GM19239 (cell line): ENCODE measurements at places on chromosomes 1 and 21.

DNA sequence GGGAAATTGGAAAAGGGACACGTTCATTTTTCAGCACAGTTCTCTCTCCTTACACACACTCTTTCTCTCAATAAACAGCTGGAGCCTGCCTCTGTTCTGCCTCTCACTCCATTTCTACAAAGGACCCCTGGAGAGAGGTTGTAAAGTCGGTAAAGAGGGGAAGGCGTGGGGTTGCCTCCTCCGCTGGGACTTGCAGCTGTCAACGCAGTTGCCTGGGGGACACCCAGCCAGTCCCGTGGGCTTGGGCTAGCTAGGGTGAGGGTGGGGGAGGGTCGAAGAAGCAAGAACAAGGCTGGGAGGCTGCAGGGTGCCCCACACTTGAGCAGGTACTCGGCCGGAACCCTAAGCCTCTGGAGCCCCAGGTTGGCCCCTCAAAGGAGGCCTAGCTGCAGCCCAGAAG lies 27.6 kb downstream of the C1orf216 start:
- DNase-seq: no peak

- DNase-seq: no peak
These were observed 30.8 kb downstream of the RSPH1 start for GRCh38 chr21:42465008-42465802.

GRCh38 chr1:160437432-160438316 lies 37.3 kb downstream of the VANGL2 start:
- DNase-seq: no peak

- DNase-seq: no peak
These were observed 765.8 kb upstream of the TPTE start for GRCh38 chr21:9755611-9756010.

- no peak for DNase-seq
These were observed 10.2 kb downstream of the CREG1 start for GRCh38 chr1:167543199-167543990.

- no peak for DNase-seq
These were observed 59.8 kb downstream of the ITPKB start for GRCh38 chr1:226679262-226679661.

DNA sequence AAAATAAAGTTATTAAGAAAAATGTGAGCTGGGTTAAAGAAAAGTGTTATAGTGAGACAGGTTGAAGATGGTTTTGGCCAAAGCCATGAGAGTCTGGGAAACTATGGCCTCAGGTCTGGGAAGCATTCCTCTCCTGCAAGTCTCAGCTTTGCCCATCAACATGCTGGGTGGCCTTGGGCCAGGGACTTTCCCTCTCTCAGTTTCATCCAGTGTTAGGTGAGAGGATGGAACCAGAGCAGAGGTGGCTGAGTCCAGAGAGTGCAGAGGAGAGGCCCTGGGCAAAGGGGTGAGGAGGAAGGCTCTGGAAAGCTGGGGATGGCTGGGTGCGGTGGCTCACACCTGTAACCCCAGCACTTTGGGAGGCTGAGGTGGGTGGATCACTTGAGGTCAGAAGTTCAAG lies 10.5 kb downstream of the PADI2 start:
- no peak for DNase-seq

- no peak for DNase-seq
These were observed 23.0 kb upstream of the DMBX1 start for GRCh38 chr1:46466477-46467182.

GRCh38 chr1:225875044-225875815 lies 7.0 kb downstream of the TMEM63A start:
- no peak for DNase-seq

- DNase-seq: no peak
These were observed 127.7 kb downstream of the S1PR1 start for GRCh38 chr1:101364370-101365120.

DNA sequence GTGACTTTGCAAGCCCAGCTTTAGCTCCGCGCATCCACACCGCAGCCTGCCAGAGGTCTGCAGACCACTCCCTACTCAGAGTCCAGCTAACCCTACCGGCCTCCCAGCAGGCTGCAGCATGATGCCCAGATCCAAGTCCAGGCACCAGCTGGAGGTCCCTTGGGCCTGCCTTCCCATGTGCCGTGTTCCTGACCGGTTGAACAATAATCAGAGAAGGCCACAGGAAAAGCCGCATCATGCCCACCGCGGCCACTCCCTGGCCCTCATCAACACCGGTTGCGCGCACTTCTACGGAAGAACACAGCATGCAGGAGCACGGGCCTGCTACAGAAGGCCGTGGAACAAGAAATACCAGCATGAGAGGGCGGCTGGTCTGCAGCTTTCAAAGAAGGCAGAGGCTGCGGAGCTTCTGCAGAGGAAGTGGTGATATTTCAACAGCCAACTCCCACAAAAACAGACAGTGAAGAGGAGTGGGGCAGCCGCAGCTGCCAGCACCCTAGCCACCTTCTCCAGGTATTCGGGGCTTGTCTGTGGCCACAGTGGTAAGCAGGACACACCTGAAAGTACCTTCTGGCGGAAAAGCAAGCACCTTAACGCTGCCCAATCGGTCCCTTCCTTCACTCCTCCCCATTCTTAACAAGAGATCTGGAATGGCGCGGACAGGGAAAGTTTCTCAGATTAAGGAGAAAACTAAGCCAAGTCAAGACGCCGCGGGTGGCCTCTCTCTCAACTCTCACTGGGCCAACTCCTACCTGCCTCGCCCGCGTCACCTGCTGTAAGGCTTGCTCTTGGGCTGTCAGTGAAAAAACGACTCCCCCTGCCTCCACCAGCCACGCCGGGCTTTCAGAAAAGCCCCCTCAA lies 1.5 kb downstream of the PGBD5 start:
- no peak for DNase-seq

DNA sequence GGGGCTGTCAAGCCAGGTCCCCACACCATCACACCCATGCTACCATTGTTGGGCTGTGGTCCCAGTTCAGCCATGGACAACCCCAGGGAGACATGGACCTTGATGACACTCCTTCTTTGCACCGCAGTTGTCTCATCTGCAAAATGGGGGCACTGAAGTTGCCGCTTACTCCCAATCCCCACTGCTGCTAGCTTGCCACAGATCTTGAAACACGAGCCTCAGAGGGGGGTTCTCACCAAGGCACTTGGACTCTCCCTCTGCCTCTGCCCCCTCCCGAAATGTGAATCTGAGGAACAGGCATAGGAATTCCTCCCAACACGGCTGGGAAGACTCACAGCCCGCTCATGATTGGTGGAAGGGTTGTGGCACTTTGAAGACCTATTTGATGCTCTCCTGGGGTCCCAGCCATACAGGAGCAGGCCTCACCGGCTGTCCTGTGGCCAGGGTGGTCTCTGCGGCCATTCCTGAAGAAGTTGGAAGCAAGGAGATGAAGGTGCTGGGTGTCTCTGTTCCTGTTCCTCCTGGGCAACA lies 31.1 kb downstream of the RUNX3 start:
- no peak for DNase-seq

DNA sequence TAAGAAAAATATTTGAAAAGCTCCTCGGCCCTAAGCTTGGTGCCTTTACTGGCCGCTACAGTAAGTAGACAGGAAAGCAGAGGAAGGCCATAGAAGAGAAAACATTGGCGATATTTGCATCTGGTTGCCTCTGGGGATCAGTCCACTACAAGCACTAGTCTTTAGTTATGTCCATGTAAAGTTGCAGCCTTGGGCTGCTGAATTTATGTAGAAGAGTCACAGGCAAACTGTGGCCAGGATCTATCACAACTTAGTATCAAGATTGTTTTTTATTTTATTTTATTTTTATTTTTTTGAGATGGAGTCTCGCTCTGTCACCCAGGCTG lies 228.7 kb upstream of the CAMK1G start:
- DNase-seq: no peak

DNA sequence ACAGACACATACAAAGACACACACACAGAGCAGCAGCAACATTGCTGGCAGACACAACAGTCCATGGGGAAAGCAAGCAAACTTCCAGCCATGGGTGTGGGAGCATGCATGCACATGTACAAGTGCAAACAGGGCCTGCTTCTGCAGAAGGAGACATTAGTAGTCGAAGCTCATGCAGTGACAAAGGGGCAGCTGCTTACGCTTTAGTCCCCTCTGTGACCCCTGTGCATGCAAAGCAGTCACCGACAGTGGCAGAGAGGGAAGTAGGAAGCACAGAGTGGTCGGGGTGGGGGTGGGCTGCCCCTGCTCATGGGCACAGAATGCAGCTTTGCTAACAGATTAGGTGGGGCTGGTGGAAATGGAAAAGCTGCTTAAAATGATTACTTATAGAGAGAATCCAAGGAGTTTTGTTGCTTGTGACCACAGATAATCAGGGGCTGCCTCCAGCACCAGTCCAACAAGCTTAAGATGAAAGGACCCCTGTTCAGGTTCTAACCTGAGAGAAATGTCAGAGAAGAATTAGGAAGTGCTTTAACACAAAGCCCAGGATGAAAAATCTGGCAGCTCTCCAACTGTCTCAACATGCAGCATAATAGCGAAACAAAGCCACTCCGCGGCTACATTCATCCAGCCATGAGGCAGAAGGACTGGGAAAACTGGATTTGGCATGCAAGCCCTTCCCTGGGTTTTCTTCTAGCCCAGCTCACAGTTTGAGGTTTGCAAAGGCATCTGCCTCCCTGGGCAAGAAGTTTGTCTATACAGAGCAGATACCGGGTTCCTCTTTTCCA lies 378.9 kb downstream of the KCNH1 start:
- no peak for DNase-seq

DNA sequence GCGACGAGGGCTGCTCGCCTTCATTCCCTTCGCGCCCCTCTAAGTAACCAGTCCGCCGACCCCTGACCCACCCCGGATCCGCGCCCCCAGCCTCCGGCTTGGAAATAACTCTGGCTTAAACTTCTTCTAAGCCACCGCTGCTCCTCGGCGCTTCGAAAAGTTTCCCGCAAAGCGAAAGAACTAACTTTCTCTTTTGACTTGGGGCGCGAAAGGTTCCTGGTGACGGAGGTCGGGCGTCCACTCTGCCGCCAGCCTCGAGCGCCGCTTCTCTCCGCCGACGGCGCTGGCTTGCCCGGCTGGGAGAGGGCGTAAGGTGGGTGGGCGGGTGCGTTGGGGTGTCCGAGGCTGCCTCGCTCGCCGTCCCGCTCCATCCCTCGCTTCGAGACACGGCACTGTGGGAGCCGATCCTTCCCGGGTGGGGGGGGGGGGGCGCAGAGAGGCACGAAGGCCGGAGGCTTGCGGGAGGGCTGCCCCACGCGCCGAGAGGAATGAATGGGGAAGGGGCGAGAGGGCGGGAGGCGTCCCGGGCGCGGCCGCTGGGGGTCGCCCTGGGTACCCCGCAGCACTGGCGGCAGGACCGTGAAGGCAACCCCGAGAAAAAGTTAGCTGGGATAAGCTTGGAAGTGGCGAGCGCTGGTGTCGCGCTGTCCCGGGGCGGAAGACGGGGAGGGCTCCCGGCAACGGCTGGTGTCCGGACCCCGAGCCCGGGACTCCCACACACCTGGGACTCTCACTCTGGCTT lies 569 bp downstream of the ATF3 start:
- no peak for DNase-seq

GRCh38 chr1:14726606-14727005 lies 128.1 kb downstream of the KAZN start:
- DNase-seq: no peak

GRCh38 chr1:66271904-66272254 lies 262.1 kb upstream of the SGIP1 start:
- DNase-seq: no peak

GRCh38 chr1:218479436-218480115 lies 134.4 kb downstream of the TGFB2 start:
- DNase-seq: no peak
